ENCODE measurements at places on chromosomes 2 and 18.
A peak's percentile ranks its signal among the peaks of the same experiment; 100 is the strongest.

DNA sequence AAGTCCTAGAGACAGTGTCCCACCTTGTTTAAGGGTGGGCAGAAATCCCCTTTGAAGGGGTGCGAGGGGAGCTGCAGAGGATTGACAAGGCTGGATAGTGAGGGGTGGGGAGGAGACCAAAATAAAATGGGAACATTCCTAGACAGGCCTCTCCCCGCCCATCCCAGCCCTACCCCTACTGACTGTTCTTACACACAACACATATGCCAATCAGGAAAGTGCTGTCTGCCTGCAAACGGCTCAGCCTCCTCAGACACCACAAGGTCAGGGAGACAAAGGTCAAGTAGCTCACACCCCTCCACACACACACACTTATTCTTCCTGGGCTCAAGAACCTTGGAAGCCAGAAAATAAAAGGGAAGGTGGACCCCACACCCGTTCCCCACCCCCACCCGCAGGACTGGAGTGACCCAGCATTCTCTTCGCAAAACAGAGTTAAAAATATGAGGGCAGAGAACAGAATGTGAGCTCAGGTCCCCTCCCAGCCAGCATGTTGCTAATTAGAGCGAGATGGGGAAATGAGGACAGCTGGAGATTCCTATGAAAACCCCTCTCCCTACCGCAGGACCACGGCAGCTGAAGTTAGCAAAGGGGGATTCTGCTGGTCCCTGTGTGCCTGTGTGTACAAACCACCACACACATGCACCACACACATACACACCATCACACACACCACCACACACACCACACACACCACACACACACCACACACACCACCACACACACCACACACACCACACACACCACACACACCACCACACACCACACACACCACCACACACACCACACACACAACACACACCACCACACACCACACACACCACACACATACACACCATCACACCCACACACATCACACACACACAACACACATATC lies 197.8 kb downstream of the TNS1 start:
- no peaks in the 10 kb centered on the region for H3K27me3 ChIP-seq
- no peak overlapping the region for H3K27ac ChIP-seq
- no peak overlapping the region for H3K4me3 ChIP-seq
- H3K36me3 ChIP-seq, result no peaks in the 10 kb centered on the region
- DNase-seq, result no peak
- no peaks in the 10 kb centered on the region for H3K4me1 ChIP-seq

- no peaks in the 10 kb centered on the region for H3K36me3 ChIP-seq
- H3K27ac ChIP-seq, result no peak overlapping the region
- no peak for DNase-seq
- H3K27me3 ChIP-seq, result no peaks in the 10 kb centered on the region
- H3K4me1 ChIP-seq, result no peaks in the 10 kb centered on the region
These were observed 267.6 kb upstream of the THSD7B start for GRCh38 chr2:136497709-136498108.

GRCh38 chr18:79400091-79400590 lies 4.4 kb downstream of the NFATC1 start:
- H3K27ac ChIP-seq, result peak overlapping the region; percentile 89
- H3K4me3 ChIP-seq, result peak overlapping the region; percentile 69
- H3K4me1 ChIP-seq, result peaks cover 52% of the 10 kb centered on the region

DNA sequence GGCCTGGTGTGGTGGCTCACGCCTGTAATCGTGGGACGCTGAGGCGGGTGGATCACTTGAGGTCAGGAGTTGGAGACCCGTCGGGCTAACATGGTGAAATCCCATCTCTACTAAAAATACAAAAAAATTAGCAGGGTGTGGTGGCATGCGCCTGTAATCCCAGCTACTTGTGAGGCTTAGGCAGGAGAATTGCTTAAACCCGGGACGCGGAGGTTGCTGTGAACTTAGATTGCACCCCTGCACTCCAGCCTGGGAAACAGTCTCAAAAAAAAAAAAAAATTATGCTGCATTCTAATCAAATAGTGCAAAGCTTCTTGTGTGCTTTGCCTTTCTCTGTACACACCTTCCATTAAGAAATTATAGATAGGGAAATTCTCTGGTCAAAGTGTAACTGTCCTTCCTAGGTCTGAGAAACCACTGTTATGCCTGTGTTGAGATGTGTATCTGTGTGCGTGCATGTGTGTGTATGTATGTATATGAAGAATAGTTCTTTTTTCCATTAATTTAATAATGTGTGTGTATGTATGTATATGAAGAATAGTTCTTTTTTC lies 2.5 kb downstream of the CD28 start:
- peak overlapping the region; percentile 77 for H3K4me3 ChIP-seq
- no peaks in the 10 kb centered on the region for H3K27me3 ChIP-seq
- H3K36me3 ChIP-seq, result no peaks in the 10 kb centered on the region
- peak overlapping the region; percentile 91 for H3K27ac ChIP-seq

GRCh38 chr2:2455151-2455550 lies 124.1 kb upstream of the MYT1L start:
- H3K4me1 ChIP-seq, result no peaks in the 10 kb centered on the region
- no peak for DNase-seq
- no peaks in the 10 kb centered on the region for H3K27me3 ChIP-seq
- no peak overlapping the region for H3K27ac ChIP-seq
- no peaks in the 10 kb centered on the region for H3K36me3 ChIP-seq
- H3K4me3 ChIP-seq, result no peak overlapping the region

GRCh38 chr2:69992310-69993047 lies 31.0 kb upstream of the ASPRV1 start:
- peaks cover 15% of the 10 kb centered on the region for H3K36me3 ChIP-seq
- no peaks in the 10 kb centered on the region for H3K4me1 ChIP-seq
- H3K4me3 ChIP-seq, result no peak overlapping the region
- H3K27me3 ChIP-seq, result no peaks in the 10 kb centered on the region
- H3K27ac ChIP-seq, result no peak overlapping the region

GRCh38 chr2:239528146-239528545 lies 127.3 kb upstream of the HDAC4 start:
- H3K27ac ChIP-seq, result no peak overlapping the region
- H3K4me3 ChIP-seq, result no peak overlapping the region
- H3K4me1 ChIP-seq, result no peaks in the 10 kb centered on the region
- DNase-seq, result no peak
- H3K36me3 ChIP-seq, result no peaks in the 10 kb centered on the region

DNA sequence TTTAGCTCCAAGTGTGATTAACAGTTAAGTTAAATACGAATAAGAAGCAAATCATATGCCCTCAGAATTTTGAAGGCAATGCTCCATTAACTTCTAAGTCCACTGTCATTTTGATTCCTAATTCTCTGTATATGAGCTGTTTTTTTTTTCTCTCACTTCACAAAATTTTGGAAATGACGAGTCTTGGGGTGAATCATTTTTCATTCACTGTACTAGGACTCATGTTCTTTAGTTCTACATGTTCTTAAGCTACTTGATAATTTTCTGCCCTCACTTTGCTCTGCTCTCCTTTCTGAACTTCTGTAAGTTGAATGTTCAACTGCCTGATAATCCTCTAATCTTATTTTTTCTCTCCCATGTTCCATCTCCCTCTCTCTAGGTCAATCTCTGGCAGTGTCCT lies 141.0 kb downstream of the THADA start:
- H3K4me3 ChIP-seq, result no peak overlapping the region
- no peak overlapping the region for H3K27ac ChIP-seq
- no peaks in the 10 kb centered on the region for H3K4me1 ChIP-seq
- peaks cover 5% of the 10 kb centered on the region for H3K36me3 ChIP-seq

- no peak for DNase-seq
- H3K27ac ChIP-seq, result no peak overlapping the region
- no peaks in the 10 kb centered on the region for H3K36me3 ChIP-seq
- peak overlapping the region; percentile 52 for H3K4me3 ChIP-seq
- H3K27me3 ChIP-seq, result peaks cover 95% of the 10 kb centered on the region
- peaks cover 68% of the 10 kb centered on the region for H3K4me1 ChIP-seq
These were observed 2.0 kb downstream of the SP9 start for GRCh38 chr2:174336501-174337336.

DNA sequence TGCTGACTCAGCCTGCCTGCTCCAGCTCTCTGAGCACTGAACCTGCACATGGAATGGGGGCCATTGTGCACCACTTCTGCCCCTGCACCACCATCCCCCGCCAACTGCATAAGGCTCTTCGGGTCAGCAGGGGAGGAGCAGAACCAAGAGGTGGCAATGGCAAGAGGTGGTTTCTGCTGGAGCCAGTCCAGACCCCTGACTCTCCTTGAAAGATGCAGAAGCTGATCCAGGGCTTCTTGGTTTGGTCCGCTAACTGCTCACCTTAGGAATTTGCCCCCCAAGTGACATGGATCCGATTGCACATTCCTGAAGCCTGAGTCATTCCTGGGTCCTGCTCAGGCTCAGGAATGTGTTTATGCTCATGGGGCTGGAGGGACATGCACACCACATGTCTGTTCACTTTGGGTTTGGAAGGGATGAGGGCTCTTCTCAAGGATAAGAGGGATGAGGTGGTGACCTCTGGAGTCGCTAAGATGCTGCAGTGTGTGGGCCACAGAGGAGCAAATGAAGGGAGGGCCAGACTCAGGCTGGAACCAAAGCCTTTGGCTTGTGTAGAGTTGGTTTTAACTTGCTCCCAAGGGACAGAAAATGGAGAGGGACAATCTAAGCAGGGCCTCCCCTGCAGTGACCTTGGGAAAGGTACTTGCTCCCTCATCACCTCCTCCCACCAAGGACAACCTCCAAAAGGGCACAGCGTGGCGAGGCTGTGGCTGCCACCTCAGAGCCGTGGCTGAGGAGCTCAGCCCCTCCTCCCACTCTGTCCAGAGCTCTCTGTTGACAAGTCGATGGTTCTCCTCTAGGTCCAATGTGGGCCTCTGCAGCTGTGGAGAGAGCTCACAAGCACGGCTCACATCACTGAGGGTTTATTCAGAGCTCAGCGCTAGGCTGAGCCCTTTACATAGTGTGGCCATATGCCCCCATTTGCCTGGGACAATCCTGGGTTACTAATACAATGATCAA lies 66.2 kb downstream of the HS1BP3 start:
- H3K27me3 ChIP-seq, result no peaks in the 10 kb centered on the region
- no peak overlapping the region for H3K4me3 ChIP-seq
- H3K27ac ChIP-seq, result no peak overlapping the region
- H3K4me1 ChIP-seq, result no peaks in the 10 kb centered on the region
- no peak for DNase-seq
- no peaks in the 10 kb centered on the region for H3K36me3 ChIP-seq

- H3K27ac ChIP-seq, result no peak overlapping the region
- DNase-seq, result no peak
- H3K27me3 ChIP-seq, result no peaks in the 10 kb centered on the region
- peaks cover 39% of the 10 kb centered on the region for H3K4me1 ChIP-seq
These were observed 31.9 kb downstream of the UXS1 start for GRCh38 chr2:106161938-106162820.

GRCh38 chr2:194343167-194343566 lies 1313.9 kb upstream of the SLC39A10 start:
- no peaks in the 10 kb centered on the region for H3K36me3 ChIP-seq
- DNase-seq, result no peak
- no peak overlapping the region for H3K4me3 ChIP-seq
- no peaks in the 10 kb centered on the region for H3K27me3 ChIP-seq
- H3K27ac ChIP-seq, result no peak overlapping the region

DNA sequence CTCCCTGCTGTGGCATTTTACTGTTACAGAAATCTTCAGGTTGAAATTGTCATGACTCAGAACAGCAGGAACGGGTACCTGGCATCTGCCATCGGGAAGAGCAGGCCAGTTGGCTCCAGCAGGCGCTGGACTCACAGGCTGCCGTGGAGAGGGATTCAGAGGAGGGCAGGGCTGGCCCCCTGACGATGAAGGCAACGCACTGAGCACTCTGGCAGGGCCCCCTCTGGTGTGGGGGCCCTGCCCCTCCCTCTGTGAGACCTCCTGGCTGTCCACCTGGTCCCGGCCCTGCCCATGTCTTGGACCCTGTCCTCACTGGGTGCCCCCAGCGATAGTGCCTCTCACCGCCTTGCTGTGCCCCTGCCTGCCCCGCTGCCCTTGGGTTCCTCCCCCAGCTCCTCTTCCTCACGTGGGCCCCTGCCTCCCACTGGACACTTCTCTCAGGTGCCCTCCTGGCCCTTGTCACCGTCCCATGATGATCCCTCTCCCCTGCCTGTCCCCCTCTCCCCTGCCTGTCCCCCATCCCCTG lies 23.3 kb upstream of the ALLC start:
- no peaks in the 10 kb centered on the region for H3K36me3 ChIP-seq
- no peaks in the 10 kb centered on the region for H3K4me1 ChIP-seq
- H3K27ac ChIP-seq, result no peak overlapping the region
- H3K27me3 ChIP-seq, result no peaks in the 10 kb centered on the region
- no peak overlapping the region for H3K4me3 ChIP-seq

DNA sequence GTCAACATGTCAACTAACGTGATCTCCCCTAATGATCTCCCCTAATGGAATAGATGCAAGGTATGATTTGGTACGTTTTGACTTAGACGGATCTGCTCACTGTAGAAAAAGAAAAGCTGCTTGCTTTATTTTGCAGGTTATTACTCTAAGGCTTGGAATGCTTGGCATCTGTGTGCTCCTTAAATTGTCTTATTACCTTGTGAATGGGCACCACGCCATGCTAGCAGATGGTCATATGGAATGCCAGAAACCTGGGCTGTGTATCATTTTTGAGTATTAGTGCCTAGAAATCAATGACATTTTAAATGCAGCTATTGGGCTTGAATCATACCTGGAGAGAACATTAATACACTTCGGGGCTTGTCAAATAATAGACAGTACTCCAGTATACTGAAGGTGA lies 16.5 kb upstream of the FIGN start:
- no peak for DNase-seq
- H3K36me3 ChIP-seq, result no peaks in the 10 kb centered on the region
- no peak overlapping the region for H3K27ac ChIP-seq
- no peaks in the 10 kb centered on the region for H3K4me1 ChIP-seq
- no peaks in the 10 kb centered on the region for H3K27me3 ChIP-seq

- no peaks in the 10 kb centered on the region for H3K27me3 ChIP-seq
- no peak overlapping the region for H3K27ac ChIP-seq
- H3K36me3 ChIP-seq, result no peaks in the 10 kb centered on the region
- H3K4me3 ChIP-seq, result no peak overlapping the region
- no peaks in the 10 kb centered on the region for H3K4me1 ChIP-seq
These were observed 259.1 kb downstream of the TDRD15 start for GRCh38 chr2:21382701-21383520.

DNA sequence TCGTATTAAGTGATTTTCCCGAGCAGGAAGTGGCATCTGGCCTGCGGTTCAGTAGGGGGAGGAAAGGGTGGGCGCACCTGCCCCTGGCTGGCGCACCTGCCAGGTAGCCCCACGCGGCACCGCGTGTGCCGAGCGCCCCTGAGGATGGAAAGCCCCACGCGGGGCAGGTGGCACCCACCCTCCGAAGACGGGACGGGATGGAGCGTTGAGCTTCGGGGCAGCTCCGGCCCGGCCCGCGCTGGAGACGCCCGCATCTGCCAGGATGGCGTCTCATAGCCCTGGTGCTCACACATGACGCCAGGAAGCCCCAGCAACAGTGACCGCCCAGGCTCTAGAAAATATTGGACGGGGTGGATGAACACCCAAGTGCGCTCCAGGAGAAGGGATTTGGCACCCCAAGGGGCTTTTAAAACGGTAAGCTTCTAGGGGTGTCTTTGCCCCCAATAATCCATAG lies 2.5 kb upstream of the NFATC1 start:
- H3K36me3 ChIP-seq, result no peaks in the 10 kb centered on the region
- H3K4me1 ChIP-seq, result peaks cover 26% of the 10 kb centered on the region
- H3K27me3 ChIP-seq, result no peaks in the 10 kb centered on the region
- peak overlapping the region; percentile 54 for H3K27ac ChIP-seq
- no peak for DNase-seq
